Mammary epithelial cell (primary cell): ENCODE measurements at places on chromosomes 3 and 15. TPM values are rescaled to one million over a fixed set of nuclear protein-coding genes. Genes with fewer than 3 reads are reported as not detected.

DNA sequence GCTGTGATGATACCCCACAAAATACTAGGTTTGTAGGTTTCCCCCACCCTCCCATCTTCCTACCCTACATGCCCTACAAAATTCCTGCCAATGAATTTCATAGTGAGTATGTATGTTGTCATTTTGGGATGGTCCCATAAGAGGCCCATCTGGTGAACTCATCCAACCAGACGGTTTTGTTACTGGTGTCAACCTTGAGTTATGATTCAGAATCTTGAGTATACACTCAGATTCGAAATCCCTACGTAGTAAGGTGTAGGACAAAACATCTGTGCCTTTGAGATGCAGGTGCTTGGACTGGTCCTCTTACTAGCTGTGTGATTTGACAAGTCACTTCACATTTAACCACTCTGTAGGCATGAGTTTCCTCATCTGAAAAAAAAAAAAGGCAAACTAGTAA, 3.6 kb downstream of the SIAH2 start:
- DNase-seq: peak; percentile 39

The GABRR3 gene
- polyA plus RNA-seq: not detected

The NMNAT3 gene
- polyA plus RNA-seq: 0.19 TPM

DNA sequence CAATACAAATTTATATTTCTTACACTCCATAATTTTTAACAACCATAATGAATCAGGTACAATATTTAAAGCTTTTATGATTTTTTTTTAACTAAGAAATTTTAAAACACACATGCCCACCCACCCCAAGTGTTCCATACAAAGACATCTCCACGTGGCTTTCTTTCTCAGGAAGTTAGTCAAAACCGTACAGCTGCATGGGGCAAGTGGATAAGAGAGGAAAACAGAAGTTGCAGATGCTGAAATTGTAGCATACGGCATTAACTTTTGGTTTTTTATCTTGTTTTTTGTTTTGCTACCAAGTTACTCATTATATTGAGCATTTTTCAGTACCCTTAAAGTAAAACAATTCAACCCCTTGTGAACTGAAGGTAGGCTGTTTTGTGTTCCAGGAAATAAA, 14.8 kb downstream of the GNB4 start:
- no peak for DNase-seq

- peak; percentile 81 for DNase-seq
These were observed 131.1 kb downstream of the ADAMTSL3 start for GRCh38 chr15:83784975-83785374.

DNA sequence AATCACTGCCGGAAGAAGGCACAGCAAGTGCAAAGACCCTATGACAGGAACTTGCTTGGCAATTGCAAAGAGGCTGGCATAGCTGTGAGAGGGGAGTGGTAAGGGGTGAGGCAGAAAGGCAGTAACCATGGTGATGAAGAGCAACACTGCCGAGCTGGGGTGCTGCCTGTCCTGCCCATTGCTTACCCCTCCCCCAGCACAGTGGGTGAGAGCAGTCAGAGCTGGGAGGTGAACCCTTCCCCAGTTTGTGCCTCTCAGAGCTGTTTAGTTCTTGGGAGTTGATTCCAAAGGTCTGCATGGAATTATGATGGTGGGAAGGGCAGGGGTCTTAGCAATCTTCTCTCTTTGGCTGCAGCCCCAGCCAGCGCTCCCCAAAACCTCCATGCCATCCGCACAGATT, 8.8 kb downstream of the TYRO3 start:
- no peak for DNase-seq

DNA sequence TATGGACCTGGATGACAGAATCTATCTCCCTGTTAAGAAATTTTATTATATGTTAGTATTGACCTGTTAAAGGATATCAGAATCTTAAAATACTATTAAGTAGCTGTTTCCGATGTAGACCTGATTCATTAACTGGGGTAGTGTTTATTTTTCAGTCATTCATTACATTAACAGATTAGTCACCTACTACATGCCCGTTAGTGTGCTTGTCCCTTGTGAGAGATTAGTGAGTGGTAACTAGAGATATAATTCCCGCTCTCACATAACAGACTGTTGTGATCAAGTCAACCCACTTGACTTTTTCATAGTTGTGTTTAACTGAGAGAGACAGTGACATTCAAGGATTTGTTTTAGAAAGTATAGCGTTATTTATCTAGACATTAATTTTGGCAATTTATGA, 166.8 kb downstream of the TCF12 start:
- DNase-seq: no peak

DNA sequence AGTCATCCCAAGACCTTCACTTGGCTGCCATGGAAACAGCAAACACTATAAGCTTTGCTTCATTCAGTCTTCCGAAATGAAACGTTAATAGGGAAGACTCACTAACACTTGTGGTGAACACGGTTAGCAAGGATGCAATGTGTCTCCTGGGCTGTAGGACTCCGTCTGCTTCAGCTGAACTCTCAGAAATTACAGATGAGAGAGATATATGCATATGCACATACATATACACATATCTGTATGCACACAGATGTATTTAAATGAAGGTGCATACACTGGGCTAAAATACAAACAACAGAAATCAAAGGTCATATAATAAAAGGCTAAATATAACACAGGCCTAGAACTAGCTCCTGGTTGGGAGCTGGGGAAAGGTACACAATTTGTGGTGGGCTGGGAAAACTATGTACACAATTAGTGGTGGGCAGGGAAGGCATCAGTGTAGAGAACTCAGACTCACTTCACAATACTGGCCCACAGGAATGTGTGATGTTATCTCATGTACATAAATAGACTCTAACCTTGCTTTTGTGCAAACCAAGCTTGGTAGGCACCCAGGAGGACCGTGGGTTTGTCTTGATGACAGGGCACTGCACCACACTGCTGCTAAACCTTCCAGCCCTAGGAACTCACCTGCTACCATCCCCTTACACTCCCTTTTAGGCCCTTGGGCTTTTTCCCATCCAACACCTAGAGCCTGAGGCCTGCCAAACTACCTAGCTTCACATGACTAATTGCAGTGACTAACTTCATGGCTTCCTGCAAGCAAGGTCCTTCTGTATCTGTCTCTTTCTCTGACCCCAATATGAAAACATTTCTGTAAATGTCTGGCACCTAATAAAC, 873.1 kb downstream of the NSUN3 start:
- peak; percentile 3 for DNase-seq

DNA sequence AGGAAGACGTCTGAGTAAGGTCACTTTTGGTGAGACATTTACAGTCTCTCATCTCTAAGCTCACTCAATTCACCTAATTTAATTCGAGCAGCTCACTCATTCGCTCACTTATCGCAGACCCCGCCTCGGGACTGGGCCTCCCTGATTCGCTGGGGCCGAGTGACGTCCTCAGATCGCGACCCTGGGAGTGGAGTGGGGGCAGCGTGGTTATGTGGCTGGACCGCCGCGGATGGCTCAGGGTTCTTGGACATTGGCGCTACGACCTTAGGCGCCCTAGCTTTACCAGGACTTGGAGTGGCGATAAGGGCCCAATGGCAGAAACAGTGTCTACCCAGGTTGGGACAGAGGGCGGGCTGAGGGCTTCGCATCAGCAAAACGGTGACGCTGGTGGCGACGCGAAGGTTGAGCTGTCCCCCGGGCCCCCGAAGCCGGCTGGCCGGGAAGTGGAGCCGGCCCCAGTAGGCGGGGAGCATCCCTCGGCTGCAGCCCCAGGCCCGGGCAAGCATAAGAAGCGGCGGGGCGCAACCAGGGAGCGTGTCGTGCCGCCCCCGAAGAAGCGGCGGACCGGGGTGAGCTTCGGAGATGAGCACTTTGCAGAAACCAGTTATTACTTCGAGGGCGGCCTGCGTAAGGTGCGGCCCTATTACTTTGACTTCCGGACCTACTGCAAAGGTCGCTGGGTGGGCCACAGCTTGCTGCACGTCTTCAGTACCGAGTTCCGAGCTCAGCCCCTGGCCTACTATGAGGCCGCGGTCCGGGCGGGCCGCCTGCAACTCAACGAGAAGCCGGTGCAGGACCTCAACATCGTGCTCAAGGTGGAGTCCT, at the start of gene RPUSD2:
RPUSD2 (plus strand) TSS at position 171 of the 825 bp plus-strand sequence; CDS start at position 210, 39 bp downstream.
- peak; percentile 90 for DNase-seq

DNA sequence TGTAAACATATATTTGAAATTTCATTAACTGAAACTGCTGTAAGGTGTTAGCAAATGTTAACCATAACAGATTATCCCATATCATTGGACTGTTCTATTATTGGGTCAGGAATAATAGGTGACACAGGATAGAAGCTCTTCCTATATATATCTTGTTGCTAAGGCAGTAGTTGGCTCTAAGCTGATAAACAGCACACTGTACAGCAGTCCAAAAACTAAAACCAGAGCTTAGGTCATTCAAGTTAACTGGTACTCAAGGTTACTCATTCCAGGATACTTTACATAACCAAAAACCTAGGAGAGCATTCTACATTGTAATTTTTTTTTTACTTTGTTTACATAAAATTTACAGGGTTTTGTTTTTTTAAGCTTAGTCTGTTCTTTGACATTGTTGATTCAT, 8.9 kb downstream of the DNAJC19 start:
- DNase-seq: no peak

The CISH gene
- 3.6 TPM for polyA plus RNA-seq

The HHATL gene
- polyA plus RNA-seq: not detected

GRCh38 chr3:158663246-158663645, 9.2 kb downstream of the LXN start:
- DNase-seq: no peak

The ATP13A4 gene
- polyA plus RNA-seq: 0.02 TPM

The ACSBG1 gene
- polyA plus RNA-seq: not detected

The BCL6 gene
- 3.9 TPM for polyA plus RNA-seq

- DNase-seq: no peak
These were observed 97.0 kb upstream of the NMNAT3 start for GRCh38 chr3:139774560-139775302.

DNA sequence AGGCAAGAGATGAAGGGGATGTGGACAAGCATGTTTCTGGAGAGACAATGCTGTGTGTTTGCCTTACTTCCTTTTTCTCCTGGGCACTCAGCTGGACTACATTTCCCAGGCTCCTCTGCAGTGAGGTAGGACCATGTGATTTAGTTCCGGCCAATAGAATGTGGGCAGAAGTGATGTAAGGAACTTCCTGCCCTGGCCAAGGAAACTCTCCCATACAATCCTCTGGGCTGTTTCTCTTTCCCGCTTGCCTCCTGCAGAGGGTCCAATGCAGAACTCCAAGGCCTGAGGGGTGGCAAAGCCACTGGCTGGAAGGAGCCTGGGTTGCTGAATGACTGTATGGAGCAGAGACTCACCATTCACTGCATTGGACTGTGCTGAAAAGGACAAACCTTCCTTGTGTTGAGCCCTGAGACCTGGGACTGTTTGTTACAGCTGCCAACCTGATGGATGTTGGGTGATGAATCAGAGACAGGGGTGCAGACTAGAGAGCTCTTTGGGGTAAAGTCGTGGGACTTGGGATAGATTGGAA, 82.7 kb upstream of the SLC6A6 start:
- DNase-seq: peak; percentile 75

DNA sequence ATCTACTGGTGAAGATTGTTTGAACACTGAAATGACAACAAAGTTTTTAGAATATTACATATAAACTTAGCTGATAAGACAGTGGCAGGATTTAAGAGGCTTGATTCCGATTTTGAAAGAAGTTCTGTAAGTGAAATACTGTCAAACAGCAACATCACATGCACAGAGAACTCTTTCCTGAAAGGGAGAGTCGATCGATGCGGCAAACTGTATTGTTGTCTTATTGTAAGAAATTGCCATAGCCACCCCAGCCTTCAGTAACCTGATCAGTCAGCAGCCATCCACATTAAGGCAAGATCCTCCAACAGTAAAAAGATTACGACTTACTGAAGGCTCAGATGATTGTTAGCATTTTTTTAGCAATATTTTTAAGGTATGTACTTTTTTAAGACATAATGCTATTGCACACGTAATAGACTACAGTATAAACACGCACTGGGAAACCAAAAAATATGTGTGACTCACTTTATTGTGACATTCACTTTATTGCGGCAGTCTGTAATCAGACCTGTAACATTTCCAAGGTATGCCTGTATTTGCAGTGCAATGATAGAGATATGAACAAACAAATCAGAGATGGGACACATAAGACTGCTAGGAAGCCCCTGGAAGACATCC, 225.6 kb upstream of the UBE2E1 start:
- peak; percentile 79 for DNase-seq

The ST8SIA2 gene
- polyA plus RNA-seq: 0.42 TPM

DNA sequence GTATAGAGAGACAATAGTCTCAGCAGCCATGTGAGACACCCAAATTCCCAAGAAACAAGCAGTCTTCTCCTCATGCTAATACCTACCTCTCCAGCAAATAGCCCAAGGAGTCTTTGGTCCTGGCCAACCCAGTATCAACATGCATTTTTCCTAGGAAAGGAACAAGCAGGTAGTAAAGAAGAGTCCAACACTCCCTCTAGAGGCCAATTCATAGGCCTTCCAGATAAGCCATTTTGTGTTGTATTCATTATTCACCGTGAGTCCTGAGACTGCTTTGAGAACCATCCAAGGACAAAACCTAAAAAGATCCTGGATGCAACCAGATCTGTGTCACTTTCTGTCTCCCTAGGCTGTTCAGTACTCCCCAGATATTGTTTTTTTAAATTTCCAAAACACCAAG, 63.6 kb upstream of the SNTN start:
- DNase-seq: no peak

DNA sequence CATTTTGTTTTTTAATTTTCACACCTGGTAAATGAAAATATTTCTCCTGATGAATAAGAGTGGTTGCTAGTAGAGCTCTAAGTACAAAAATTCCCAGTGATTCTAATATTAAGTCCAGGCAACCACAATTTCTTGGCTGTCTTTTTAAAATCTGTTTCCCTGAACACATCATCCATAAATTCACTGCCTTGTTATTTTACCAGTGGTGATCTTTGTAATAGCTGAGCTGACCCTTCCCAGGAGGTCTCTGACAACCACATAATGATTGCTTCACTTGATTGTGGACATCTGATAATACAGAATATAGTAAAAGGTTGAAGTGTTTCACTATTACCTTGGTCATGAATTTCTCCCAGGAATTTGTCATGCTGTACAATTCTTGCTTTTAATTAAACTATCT, 13.9 kb upstream of the TOP2B start:
- DNase-seq: no peak

DNA sequence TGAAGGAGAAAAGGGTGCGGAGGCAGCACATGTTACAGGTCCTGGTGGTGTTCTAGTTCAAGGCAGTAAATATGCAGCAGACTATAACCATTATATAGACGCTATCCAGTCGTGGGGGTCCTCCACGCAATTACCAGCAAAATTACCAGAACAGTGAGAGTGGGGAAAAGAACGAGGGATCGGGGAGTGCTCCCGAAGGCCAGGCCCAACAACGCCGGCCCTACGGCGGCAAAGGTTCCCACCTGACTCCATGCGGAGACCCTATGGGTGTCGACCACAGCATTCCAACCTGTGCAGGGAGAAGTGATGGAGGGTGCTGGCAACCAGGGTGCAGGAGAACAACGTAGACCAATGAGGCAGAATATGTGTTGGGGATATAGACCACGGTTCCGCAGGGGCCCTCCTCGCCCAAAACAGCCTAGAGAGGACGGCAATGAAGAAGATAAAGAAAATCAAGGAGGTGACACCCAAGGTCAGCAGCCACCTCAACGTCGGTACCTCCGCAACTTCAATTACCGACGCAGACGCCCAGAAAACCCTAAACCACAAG, 89.0 kb upstream of the TPM1 start:
- DNase-seq: no peak

GRCh38 chr3:185966655-185967054, 28.8 kb upstream of the TRA2B start:
- no peak for DNase-seq
